Transverse colon (tissue), 4 donors: ENCODE measurements at places on chromosomes 12 and 14. TPM values are rescaled to one million over a fixed set of nuclear protein-coding genes. Genes with fewer than 3 reads are reported as not detected.
A peak's percentile ranks its signal among the peaks of the same experiment; 100 is the strongest.

GRCh38 chr14:79285263-79285662 lies 926.0 kb downstream of the DIO2 start:
- DNase-seq: no peak

DNA sequence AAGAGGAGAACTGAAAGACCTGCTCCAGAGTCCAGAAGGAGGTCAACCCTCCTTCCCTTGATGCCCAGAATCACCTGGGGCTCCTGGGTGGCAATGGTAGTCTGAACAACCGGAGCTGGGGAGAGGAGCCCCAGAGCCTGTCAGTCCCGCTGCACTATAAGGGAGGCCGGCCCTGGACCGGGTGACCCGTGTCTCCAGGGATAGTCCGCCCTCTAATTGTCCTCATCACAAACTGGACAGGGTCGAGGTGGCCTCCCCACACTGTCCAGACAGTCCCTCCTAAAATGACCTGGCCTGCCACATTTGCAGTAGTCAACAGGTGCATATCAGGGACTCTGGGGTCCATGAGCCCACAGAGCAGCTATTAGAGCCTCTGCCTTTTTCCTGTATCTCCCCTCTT lies 43.2 kb downstream of the HSD17B6 start:
- no peak for DNase-seq

DNA sequence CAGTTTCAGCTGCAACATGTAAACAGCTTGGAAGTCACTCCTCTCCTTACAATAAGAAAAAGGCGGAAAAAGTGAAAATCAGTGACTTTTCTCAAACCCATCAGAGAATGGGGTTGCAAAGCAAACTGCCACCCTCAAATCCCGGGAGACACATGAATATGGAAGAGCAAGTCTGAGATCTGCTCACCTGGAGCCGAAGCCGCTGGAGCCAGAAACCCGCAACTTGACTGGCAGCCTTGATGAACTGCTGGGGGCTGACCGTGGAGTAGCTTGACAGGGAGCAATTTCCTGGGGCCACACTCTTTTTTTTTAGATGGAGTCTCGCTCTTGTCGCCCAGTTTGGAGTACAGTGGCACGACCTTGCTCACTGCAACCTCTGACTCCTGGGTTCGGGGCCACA lies 208.2 kb downstream of the KIF26A start:
- no peak for DNase-seq

GRCh38 chr12:104971306-104971705 lies 13.2 kb upstream of the SLC41A2 start:
- no peak for DNase-seq

- no peak for DNase-seq
Observed at GRCh38 chr12:70966996-70967790, 46.7 kb upstream of the PTPRR start.

- peak; percentile 92 for DNase-seq
Observed at GRCh38 chr12:105235732-105236476, at the start of gene APPL2. Gene APPL2 (minus strand): TSS chr12:105236174. CDS start chr12:105236012, 162 bp downstream.

DNA sequence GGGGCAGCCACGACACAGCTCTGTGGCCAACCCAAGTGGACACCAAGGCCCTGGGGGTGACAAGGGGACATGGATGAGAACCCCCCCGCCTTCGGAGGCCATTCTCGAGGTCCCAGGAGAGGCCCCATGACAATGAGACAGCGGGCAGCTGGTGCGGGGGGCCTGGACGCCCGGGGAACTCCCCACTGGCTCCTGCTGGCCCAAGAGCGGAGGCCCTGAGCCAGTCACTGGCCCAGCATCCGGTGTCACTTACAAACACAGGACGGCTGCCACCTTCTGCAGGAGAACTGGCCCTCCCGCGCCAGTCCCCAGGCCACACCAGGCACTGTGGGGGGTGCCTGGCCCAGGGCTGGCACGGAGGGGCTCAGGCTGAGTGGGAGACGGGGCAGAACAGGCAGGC lies 51.4 kb downstream of the NCOR2 start:
- DNase-seq: no peak

GRCh38 chr12:45939759-45940158 lies 50.6 kb downstream of the SCAF11 start:
- DNase-seq: no peak

GRCh38 chr12:77813558-77813957 lies 17.1 kb upstream of the NAV3 start:
- no peak for DNase-seq

DNA sequence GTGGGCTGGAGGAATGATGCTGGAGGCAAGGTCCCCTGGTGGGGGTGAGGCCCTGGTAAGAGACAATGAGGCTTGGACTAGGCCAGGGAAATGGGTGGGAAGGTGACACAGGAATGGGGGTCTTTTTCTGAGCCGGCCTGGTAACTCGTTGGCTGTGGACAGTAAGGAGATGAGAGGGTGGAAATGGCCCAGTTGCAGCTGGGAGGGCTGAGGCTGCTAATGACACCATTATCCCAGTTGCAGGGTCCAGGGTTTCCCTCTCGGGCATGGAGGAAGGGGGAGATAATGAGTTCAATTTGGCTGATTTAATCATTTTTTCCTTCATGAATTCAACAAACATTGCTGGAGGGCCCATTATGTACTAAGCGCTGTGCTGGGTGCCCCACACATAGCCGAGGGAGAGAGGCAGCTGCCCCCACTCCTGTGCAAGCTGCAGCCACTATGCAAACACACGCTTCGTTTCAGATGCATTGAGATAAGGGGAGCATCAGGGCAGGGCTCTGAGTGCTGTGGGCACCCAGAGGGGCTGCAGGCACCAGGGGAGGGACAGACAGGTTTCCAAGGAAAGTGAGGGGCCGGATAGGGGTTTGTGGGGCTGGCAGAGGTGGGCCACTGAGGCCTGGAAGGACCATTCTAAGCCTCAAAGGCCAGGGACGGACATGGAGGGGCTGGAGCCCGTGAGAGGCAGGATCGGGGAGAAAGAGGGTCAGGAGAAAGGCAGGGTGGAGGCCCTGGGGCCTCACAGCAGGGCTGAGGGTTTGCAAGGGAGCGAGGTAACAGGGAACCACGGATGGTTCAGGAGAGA lies 43.2 kb upstream of the MEG3 start:
- DNase-seq: no peak

- DNase-seq: no peak
Observed at GRCh38 chr12:20624718-20625117, 70.4 kb upstream of the SLCO1C1 start.

- no peak for DNase-seq
Observed at GRCh38 chr14:32020882-32021281, 56.2 kb upstream of the ARHGAP5 start.

DNA sequence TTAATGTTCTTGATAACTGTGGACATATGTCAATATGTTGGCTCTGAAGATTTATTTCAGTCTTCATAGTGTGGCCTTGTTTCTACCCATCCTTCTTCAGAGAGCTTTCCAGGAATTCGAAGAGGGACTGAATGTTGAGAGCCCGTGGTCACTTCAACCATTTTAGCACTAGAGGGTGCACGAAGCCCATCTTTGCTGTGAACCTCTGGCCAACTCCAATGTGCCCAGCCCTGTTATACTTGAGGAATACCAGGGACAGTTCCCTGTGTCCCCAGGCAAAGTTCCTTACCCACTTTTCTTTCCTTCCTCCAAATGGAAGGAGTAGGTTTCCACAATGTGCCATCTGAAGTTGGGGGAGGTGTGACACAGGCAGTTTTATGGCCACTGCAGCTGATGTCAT lies 603.5 kb downstream of the RPL10L start:
- DNase-seq: no peak

GRCh38 chr12:457676-458075 lies 2.1 kb upstream of the B4GALNT3 start:
- no peak for DNase-seq

DNA sequence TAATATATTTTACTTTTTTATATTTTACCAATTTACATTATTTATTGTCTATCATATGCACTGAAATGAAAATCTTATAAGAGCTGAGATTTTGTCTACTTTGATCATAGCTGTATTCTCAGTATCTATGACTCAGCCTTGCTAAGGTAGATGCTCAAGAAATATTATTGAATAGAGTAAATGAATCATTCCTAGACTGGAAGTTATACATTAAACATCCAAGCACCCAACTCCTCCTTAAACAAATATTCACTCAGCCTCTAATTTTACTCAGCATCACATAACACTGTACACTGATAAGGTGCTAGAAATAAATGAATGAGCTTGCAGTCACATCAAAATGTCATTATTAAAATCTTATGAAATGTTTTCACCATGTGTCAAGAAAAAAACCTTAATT lies 1424.9 kb downstream of the LRFN5 start:
- DNase-seq: no peak

DNA sequence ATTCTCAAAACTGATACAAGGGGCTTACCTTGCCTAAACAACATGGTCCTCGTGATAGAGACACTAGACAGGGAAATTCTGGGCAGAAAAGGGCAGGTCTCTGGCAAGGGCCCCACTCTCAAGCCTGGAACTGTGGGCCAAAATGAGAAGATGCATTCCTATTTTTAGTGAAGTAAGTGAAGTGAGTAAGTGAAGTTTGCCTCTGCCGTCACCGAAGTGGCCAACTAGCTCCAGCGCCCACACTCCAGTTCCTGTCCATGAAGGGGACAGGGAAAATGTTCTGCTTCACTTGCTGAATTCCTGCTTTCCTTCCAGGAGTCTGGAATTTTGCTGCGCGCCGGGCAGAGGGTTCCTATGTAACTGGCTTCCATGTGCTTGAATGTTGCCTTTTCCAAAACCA lies 1035.6 kb upstream of the TMEM132C start:
- DNase-seq: no peak

DNA sequence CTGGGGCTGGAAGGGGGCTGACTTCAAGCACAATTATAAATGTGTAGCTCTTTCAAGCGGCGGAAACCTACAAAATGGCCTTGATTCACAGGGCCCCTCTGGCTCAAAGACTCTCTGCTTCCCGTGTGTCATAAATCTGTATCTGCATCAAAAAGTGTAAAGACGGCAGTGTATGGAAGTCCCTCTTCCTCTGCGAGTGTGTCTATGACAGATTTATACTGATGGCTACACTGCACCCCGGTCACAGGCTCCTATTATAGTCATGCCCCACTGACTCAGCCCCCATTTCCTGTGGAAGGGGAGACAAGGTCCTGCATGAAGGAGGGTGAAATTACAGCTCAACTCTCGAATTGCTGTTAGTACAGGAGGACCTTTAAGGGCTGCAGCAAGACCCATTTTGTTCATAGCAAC lies 68.6 kb downstream of the HMGA2 start:
- no peak for DNase-seq

GRCh38 chr12:87952850-87953249 lies 76.4 kb downstream of the C12orf50 start:
- DNase-seq: no peak

GRCh38 chr12:30023186-30023585 lies 239.4 kb upstream of the TMTC1 start:
- no peak for DNase-seq

DNA sequence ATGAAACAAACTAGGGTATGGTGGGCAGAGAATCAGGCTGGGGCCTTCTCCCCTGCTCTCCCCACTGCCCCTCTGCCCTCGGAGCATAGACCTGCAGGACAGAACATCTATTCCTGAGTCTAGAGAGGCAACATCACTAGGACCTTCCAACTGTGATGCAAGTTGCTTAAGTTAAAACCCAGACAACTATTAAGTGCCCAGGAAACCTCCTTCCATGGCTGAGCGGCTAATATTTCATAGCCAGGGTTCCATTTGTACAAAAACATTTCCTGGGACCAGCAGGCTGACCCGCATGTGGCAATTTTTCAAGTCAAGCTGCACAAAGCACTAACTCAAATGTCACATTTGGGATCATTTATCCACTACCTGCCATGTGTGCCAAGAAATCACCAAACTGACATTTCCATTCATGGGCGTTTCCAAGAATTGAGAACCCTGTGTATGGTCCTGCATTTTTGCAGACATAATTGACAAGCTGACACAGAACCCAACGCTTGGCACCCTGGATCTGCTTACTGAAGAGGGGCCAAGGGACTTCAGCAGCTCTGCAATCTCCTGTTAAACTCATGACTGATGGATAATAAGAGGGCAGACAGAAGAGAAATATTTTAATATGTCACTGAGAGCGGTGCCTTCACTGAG lies 32.7 kb downstream of the NT5DC3 start:
- no peak for DNase-seq

DNA sequence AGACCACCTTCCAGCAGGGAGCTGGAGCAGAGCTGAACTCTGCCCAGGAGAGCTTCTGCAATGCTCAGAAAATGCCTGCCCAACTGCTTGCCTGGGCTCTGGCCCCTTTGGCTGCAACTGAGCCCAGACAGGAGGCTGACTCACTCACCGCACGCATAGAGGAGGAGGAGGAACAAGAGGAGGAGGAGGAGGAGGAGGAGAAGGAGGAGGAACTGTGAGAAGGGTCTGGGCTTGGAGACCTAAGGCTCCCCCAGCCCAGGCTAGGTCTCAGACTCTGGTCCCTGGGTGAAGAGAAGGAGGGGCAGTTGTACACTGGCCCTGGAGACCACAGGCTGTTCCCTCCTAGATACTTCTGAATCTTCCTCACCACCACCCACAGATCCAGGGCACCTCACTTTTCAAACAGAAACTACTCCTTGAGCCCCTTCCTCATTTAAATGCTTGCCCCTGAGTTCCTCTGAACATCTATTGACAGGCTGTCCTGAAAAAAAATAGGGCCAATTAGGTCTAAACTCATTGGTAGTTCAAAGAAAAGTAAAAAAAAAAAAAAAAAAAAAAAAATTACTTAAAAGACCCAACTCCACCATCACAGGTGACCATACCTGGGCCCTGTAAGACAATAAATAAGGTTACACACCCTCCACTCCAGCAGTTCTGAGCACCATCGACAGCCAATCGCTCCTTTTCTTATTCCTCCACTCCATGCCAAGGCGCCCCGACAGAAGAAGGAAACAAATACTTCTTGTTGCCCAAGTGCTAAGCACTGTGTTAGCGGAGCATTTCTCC lies 674 bp downstream of the VDR start:
- peak; percentile 73 for DNase-seq

GRCh38 chr14:106843951-106844483 lies 1317.6 kb downstream of the TMEM121 start:
- peak; percentile 67 for DNase-seq

GRCh38 chr12:114476159-114476558 lies 70.2 kb upstream of the TBX5 start:
- DNase-seq: no peak

- DNase-seq: no peak
Observed at GRCh38 chr14:35122696-35123387, 490 bp downstream of the PRORP start.

DNA sequence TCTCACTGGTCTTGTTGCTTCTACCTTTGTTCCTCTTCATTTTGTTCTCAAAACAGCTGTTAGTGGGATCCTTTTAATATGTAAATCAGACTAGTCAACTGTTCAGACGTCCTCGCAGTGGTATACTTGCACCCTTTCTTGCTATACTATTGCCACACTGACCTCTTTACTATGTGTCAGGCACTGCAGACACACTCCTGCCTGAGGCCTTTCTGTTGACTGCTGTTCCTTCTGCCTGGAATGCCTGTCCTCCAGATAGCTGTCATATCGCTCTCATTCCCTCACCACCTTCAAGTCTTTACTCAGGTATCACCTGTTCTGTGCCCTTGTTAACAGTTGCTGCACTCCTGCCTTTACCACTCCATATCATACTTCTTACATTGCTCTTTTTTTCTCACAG lies 90.0 kb upstream of the TMEM263 start:
- no peak for DNase-seq

- no peak for DNase-seq
Observed at GRCh38 chr12:68832504-68832867, 24.5 kb downstream of the MDM2 start.

Gene SLC39A2
- not detected for total RNA-seq

Gene DAO
- 3.7 TPM for total RNA-seq

Gene ERBB3
- total RNA-seq: 337 TPM

Gene AVPR1A
- total RNA-seq: 0.95 TPM

Gene DDN
- total RNA-seq: 0.32 TPM

Gene PRPH
- 18.7 TPM for total RNA-seq

Gene LHX5
- total RNA-seq: not detected

Gene GPRC5A
- total RNA-seq: 7.0 TPM

Gene NPFF
- total RNA-seq: not detected

Gene KRT3
- total RNA-seq: not detected
